ENCODE measurements at places on chromosomes 1 and 21.

GRCh38 chr1:229059671-229060539 is 211.0 kb upstream of the RAB4A start:
- DNase-seq, result no peak

GRCh38 chr1:180257486-180257885 is 27.4 kb downstream of the LHX4 start:
- no peak for DNase-seq

DNA sequence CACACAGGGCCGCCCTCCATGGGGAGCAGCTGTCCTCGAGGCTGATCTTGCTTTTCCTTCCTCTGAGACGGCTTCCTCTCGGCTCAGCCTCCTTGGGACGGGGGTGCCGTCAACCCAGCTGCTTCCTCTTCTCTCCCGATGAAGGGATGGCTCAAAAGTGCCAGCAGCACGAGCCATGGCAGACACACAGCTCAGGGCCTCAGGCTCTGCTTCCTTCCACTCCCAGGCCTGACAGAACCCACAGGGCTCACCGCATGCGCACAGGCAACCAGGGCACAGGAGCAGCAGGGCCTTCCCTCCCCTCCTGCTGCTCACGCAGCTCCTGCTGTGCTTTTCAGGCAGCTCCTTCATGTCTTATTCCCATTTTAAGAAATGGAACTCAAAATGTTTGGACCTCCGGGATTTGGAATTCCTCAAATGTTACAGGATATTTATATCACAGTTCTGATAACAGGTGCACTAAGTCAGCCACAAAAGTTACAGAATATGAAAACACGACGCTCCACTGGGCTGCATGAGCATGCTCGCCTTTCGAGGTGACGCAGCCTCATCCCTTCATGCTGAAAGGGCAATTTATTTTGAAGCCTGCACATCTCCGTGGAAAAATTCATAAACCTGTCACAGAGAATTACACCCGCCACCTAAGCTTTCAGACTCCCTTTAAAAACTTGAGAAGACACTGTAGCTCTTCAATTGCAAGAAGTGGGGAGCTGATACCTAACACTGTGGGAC is 84.4 kb downstream of the HSF2BP start:
- DNase-seq, result no peak

DNA sequence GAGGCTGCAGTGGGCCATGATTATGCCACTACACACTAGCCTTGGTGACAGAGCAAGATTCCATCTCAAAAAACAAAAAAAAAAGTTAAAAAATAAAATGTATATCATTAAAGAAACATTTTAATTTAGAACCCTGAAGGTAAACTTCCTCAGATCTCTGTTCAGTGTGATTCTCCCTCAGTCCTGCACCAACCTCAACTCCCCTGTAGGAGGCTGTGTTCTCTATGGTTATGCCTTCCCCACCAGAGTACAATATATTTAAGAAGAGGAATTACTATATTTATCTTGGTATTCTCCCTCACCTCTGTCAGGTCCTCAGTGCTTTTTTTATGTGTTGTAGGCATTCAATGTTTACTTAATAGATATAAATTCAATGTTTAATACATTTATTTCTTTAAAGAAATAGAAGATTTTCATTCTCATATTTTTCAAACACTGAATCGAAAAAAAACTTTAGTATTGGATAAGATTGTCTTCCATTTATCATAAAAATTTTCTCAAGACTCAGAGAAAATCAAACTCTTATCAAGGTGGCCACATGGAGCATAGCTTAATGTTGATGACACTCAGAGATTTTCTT is 4.8 kb upstream of the LRRC8B start:
- DNase-seq, result peak; percentile 15

- DNase-seq, result no peak
These were observed 6.9 kb upstream of the DNAH14 start for GRCh38 chr1:224922404-224923164.

DNA sequence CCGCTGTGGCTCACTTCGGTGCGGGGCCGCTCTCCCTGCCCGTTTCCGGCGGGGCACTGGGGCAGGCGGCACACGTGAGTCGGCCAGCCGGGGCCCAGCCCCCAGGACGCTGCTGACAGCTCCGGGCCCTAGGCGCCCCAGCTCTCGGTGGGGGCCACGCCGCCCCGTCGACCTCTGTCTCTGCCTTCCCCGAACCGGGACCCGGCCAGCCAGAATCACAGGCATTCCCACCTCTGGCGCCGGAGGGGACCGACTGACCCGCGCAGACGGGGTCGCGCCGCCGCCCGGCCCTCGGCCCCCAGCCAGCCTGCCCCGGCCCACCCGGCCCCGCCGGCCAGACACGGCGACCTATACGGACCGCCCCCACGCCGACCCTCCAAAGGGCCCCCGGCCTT is 755 bp downstream of the SCMH1 start:
- no peak for DNase-seq

DNA sequence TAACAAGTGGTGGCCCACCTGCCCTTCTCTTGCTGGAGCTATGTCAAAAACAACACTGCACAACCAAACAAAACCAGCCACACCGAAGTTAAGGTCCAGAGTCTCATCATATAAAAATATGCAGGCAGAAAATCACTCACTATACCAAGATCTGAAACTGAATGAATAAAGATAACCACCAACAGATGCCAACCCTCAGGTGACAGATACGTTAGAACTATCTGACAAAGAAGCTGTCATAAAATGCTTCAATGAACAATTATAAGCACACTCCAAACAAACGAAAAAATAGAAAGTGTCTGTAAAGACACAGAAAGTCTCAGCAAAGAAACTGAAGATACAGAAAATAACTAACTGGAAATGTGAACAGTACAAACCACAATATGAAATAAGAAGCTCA is 14.0 kb downstream of the ZNF496 start:
- DNase-seq, result no peak

- peak; percentile 84 for DNase-seq
These were observed 16.6 kb upstream of the ZSCAN20 start for GRCh38 chr1:33455539-33456501.

- DNase-seq, result no peak
These were observed 22.1 kb downstream of the PLEKHO1 start for GRCh38 chr1:150171801-150172200.

DNA sequence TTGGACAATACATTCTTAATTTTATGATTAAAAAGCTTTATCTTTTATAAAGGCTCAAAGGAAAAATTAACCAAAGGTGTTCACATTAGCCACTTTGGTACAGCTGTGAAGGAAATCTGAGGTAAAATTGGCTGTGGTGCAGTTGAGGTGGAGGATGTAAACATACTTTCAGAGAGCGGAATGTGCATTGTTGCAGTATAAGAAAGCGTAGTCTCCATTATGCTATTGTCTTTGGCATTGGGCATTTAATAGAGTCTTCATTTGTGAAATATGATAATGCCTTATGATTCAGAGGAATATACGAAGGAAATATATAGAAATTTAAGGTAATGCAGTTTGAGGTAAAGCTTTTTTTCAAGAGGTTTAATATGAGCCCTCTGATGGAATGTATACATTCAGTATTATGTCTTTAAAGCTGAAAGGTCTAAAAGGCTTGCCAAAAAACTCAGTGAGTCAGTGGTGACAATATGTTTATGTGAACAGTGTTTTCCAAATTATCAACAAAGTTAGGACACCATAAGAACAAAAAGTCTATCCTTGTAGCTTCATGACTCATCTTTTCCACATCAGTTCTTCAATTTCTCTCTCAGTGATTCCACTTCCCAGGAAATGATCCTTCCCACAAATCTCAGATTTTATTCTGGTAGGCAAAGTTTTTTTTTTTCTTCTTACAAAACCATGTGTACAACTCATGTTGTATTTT is 26.9 kb upstream of the DDR2 start:
- DNase-seq, result peak; percentile 89

DNA sequence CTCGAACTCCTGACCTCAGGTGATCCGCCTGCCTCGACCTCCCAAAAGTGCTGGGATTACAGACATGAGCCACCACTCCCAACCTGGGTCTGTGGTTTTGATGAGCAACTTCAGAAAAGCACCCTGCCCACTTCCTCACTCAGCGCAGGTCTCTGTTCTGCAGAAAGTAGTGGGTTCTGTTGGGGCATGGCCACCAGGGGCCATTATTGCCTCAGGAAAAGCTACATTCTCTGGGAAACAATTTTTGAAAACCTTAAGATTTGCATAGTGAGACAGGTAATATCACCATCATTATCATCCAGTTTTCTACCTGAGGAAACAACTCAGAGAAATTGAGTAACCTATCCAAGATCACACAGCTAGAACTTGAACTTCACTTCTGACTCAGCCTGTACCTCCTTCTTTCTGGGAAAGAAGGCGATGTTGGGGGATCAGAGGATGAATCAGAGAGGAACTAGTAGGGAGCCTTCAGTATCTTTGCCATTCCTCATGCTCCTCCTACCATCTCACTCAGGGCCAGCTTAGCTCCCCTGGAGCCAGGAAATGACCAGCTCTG is 7.1 kb upstream of the NES start:
- no peak for DNase-seq
